H1 (cell line): ENCODE measurements at places on chromosomes 16 and 17. TPM values are rescaled to one million over a fixed set of nuclear protein-coding genes. Genes with fewer than 3 reads are reported as not detected.

Gene SPNS2
- 0.98 and 1.5 TPM in 2 replicates for total RNA-seq

Gene HS3ST6
- 0.39 TPM in 1 of 2 replicates, not detected in the other for total RNA-seq

Gene ARMC7
- 13.6 TPM in 2 replicates for total RNA-seq

DNA sequence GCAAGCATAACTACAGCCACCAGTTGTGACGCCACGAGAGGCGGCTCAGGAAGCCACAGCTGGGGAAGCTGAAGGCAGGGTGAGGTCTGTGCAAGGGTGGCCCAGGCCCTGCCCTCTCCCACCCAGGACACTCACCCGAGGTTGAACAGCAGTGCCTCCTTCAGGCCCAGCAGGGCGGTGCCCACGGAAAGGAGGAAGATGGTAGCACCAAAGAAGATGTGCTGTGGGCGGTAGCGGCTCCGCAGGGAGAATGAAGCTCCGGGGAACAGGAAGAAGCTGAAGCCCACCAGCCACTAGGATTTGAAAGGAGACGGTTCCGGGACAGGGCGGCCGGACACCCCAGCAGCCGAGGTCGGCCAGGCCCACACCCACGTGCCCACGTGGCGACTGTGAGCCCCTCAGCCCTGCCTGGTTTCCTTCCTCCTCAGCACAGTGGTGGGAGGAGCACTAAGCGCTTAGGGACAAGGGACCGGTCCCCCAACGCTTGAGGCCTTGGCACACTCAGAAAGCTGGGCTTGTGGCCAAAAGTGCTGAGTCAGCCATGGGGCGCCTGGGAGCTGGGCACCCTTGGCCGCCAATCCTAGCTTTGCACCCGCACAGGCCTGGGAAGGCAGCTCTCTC lies 11.0 kb downstream of the CYB561 start:
- DNase-seq = no peak

- DNase-seq = no peak
Observed at GRCh38 chr16:19522397-19522732, 467 bp upstream of the GDE1 start.

- DNase-seq = no peak
Observed at GRCh38 chr17:66514227-66514806, 211.9 kb downstream of the PRKCA start.
